ENCODE measurements at places on chromosomes 2 and 18. TPM values are rescaled to one million over a fixed set of nuclear protein-coding genes. Genes with fewer than 3 reads are reported as not detected.

The C2orf15 gene
- total RNA-seq: 1.3 TPM

The CYP20A1 gene
- 19.8 TPM for total RNA-seq

The GREB1L gene
- total RNA-seq: not detected

The PRKAG3 gene
- not detected for total RNA-seq

The ADAM23 gene
- total RNA-seq: not detected

The GULP1 gene
- total RNA-seq: not detected

The RAX gene
- not detected for total RNA-seq

The GALM gene
- 42.2 TPM for total RNA-seq

The MYO7B gene
- total RNA-seq: 0.62 TPM

The CGREF1 gene
- 8.8 TPM for total RNA-seq

The PDCL3 gene
- 42.6 TPM for total RNA-seq

The PROKR1 gene
- 0.60 TPM for total RNA-seq

The TLX2 gene
- 0.12 TPM for total RNA-seq

The SPDYA gene
- 0.40 TPM for total RNA-seq

The IER3IP1 gene
- 15.6 TPM for total RNA-seq

The CCNT2 gene
- 28.3 TPM for total RNA-seq

The TSGA10 gene
- 7.5 TPM for total RNA-seq

The RNF181 gene
- total RNA-seq: 90.9 TPM

The POMC gene
- 6.3 TPM for total RNA-seq

The COL4A4 gene
- total RNA-seq: not detected

The IL37 gene
- total RNA-seq: not detected

The DTYMK gene
- 116 TPM for total RNA-seq

The LRATD1 gene
- not detected for total RNA-seq

The CD8B2 gene
- total RNA-seq: 4.4 TPM

The MYOM1 gene
- 0.82 TPM for total RNA-seq

The UGP2 gene
- total RNA-seq: 71.5 TPM

The POTEC gene
- not detected for total RNA-seq

The IL1B gene
- total RNA-seq: not detected

The FSHR gene
- total RNA-seq: not detected

The GALNT5 gene
- total RNA-seq: not detected

The LOXL3 gene
- 2.7 TPM for total RNA-seq

The MC2R gene
- not detected for total RNA-seq

The ELOA2 gene
- not detected for total RNA-seq

The INO80C gene
- 39.4 TPM for total RNA-seq

The FKBP1B gene
- total RNA-seq: 1.0 TPM

The PSD4 gene
- total RNA-seq: 194 TPM

The CNGA3 gene
- not detected for total RNA-seq

The C2orf42 gene
- total RNA-seq: 17.4 TPM

The RFX8 gene
- not detected for total RNA-seq

All from activated naive CD8-positive, alpha-beta T cell treated with anti-CD3 and anti-CD28 coated beads for 36 hours (primary cell).